ENCODE measurements at places on chromosomes 2 and 18. TPM values are rescaled to one million over a fixed set of nuclear protein-coding genes. Genes with fewer than 3 reads are reported as not detected.

- no peak overlapping the region for H3K27ac ChIP-seq
- peaks cover 13% of the 10 kb centered on the region for H3K4me1 ChIP-seq
- H3K36me3 ChIP-seq, result peaks cover 9% of the 10 kb centered on the region
- no peak for DNase-seq
These were observed 16.7 kb upstream of the ADGRF3 start for GRCh38 chr2:26363323-26363722.

Gene SALL3
- total RNA-seq, result not detected

GRCh38 chr2:216317831-216318520 is 54.3 kb downstream of the MARCHF4 start:
- peaks cover 2% of the 10 kb centered on the region for H3K4me1 ChIP-seq
- no peak overlapping the region for H3K4me3 ChIP-seq
- no peak for DNase-seq
- H3K27ac ChIP-seq, result no peak overlapping the region
- H3K36me3 ChIP-seq, result no peaks in the 10 kb centered on the region

DNA sequence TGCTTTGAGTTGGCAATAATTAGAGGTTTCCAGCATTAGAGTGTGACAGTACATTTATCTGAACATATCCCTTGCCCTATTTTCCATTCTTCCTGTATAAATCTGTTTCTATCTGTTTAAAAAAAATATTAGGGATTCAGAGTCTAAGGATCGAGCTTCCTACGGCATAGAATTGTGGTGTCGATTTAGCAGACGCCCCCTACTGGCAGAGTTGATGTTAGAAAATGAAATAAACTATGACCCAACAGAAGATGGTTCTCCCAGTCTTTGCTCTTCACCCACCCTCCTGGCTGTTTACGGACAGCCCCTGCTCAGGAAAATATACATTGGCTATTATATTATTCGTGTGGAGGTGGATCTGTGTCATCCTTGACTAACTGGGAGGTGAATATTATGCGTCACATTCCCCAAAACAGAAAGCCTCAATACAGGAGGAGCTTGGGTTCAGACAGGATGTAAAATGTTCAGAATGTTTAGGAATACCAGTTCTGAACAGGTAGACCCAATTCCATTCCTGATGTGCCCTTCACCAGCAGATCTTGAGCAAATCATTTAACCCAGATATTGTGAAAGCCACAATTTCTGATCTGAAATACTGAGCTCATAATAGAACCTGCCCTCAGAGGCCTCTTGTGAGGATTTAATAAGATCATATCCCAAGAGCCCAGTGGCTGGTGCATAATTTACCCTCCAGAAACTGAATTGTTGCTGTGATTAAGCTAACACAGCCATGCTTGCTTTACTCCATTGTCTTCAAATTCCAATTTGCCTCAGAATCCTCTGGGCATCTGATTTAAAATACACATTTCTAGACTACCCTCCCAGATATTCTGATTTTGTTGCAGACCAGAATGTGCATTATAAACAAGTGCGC is 10.8 kb upstream of the ERMN start:
- H3K27me3 ChIP-seq, result no peaks in the 10 kb centered on the region
- H3K36me3 ChIP-seq, result peaks cover 13% of the 10 kb centered on the region
- peak overlapping the region; percentile 4 for H3K4me3 ChIP-seq

GRCh38 chr2:54360055-54360792 is 95.9 kb upstream of the SPTBN1 start:
- H3K27ac ChIP-seq, result no peak overlapping the region
- H3K4me3 ChIP-seq, result no peak overlapping the region
- peaks cover 39% of the 10 kb centered on the region for H3K27me3 ChIP-seq
- H3K36me3 ChIP-seq, result no peaks in the 10 kb centered on the region
- no peak for DNase-seq

Gene ABHD1
- 0.77 TPM for total RNA-seq

Gene OXER1
- total RNA-seq, result not detected

Gene LCT
- 0.14 TPM for total RNA-seq

Gene EIF2B4
- 38.3 TPM for total RNA-seq

Gene CCDC102B
- total RNA-seq, result 3.9 TPM

DNA sequence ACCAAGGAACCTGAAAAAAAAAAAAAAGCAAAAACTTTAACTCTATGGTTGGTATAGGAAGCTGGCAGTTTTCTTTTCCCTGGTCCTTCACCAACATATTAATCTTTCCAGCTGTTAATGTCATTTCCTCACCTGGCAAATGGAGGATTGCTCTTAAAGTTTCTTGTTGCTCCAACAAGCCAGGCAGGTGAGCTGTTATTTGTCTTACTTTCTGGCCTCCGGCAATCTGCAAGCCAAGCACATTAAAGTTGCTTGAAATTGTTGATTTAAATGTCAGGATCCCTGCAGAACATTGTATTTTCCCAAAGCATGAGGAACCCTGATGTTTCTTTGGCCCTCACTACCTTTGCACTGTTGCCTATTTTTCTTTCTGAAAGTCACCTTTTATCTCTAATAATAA is 664.9 kb downstream of the METTL4 start:
- no peaks in the 10 kb centered on the region for H3K27me3 ChIP-seq
- H3K36me3 ChIP-seq, result no peaks in the 10 kb centered on the region
- DNase-seq, result no peak
- no peak overlapping the region for H3K27ac ChIP-seq

- peak overlapping the region; percentile 71 for H3K4me3 ChIP-seq
- peaks cover 26% of the 10 kb centered on the region for H3K4me1 ChIP-seq
- peaks cover 7% of the 10 kb centered on the region for H3K36me3 ChIP-seq
- peaks cover 13% of the 10 kb centered on the region for H3K27me3 ChIP-seq
- peak; percentile 65 for DNase-seq
These were observed 167.1 kb downstream of the ZFP36L2 start for GRCh38 chr2:43059183-43059897.

GRCh38 chr2:232798187-232798586 is 21.8 kb upstream of the KCNJ13 start:
- no peak for DNase-seq
- H3K4me1 ChIP-seq, result no peaks in the 10 kb centered on the region
- no peaks in the 10 kb centered on the region for H3K27me3 ChIP-seq
- H3K27ac ChIP-seq, result no peak overlapping the region
- no peak overlapping the region for H3K4me3 ChIP-seq

GRCh38 chr2:7566382-7566881 is 649.2 kb downstream of the RNF144A start:
- H3K4me3 ChIP-seq, result no peak overlapping the region
- peaks cover 56% of the 10 kb centered on the region for H3K36me3 ChIP-seq
- peaks cover 38% of the 10 kb centered on the region for H3K4me1 ChIP-seq
- no peak for DNase-seq
- H3K27me3 ChIP-seq, result no peaks in the 10 kb centered on the region

Gene ZNF521
- total RNA-seq, result not detected

- peak overlapping the region; percentile 76 for H3K4me3 ChIP-seq
- DNase-seq, result peak; percentile 70
- H3K4me1 ChIP-seq, result peaks cover 5% of the 10 kb centered on the region
These were observed 118.7 kb downstream of the VAPA start for GRCh38 chr18:10032331-10033015.

GRCh38 chr2:32849456-32850194 is 97.1 kb upstream of the LTBP1 start:
- H3K4me1 ChIP-seq, result no peaks in the 10 kb centered on the region
- DNase-seq, result no peak
- H3K27me3 ChIP-seq, result peaks cover 7% of the 10 kb centered on the region

DNA sequence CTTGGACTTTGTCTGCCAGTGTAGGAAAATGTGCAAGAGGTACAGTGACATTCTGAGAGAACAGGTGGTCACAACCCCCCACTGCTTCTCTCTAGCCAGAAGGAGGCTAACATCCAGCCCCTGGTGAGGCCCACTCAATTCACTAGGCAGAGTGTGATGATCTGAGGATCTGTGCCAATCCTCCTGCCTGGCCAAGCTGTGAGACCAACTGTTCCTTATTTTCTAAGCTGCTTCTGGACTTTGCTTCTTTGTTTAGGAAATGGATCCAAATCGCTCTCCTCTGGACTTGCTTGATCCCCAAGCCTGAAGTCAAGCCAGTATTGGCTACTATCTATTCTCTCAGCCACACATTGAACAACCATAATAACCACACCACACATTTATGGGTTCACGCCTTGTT is 202.8 kb downstream of the PIK3C3 start:
- H3K4me3 ChIP-seq, result no peak overlapping the region

Gene FAP
- total RNA-seq, result not detected

Gene FAM110C
- total RNA-seq, result 0.69 TPM

DNA sequence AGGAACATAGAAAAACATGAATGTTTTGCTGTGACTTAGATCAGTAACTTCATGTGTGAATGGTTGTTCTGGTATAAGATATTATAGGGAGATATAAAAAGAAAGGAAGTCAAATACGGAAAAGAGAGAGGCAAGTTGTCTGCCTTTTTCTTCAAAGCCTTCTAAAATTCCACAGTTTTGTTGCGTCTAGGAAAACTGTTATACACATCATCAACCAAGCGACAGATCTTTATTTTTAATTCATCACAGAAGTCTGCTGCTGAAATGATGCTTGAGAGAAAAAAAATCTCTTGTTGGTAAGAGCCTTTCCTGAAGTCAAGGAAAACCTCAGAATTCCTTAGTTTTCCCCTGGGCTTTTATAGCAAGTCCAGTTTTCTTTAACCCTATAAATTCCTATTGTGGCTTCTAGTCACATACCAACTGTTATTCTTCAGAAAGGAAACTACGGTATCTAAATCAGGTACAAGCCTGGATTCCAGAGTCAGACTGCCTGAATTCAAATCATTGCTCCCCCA is 36.3 kb upstream of the TANC1 start:
- H3K27ac ChIP-seq, result no peak overlapping the region
- peaks cover 3% of the 10 kb centered on the region for H3K36me3 ChIP-seq
- DNase-seq, result no peak
- H3K4me3 ChIP-seq, result no peak overlapping the region

DNA sequence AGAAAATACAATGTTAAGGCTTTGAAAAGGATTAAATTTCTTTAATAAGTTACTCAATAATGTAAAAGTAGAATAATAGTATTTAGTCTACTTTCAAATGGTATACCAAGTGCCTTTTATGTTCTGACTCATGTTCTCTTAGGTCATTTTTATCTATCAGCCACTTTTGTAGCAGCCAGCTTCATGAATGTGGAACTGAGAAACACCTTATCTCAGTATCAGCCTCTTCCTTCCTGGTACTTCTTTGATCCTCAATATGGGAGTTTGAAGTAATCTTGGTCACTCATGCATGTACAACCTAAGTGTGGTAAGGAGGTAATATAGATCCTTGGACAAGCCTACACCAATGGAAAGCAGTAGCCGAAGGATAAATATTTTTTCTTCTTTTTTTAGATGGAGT is 180.4 kb upstream of the NRXN1 start:
- no peak overlapping the region for H3K4me3 ChIP-seq
- no peaks in the 10 kb centered on the region for H3K27me3 ChIP-seq
- no peak overlapping the region for H3K27ac ChIP-seq
- no peaks in the 10 kb centered on the region for H3K36me3 ChIP-seq
- DNase-seq, result no peak

Gene BOK
- total RNA-seq, result not detected

DNA sequence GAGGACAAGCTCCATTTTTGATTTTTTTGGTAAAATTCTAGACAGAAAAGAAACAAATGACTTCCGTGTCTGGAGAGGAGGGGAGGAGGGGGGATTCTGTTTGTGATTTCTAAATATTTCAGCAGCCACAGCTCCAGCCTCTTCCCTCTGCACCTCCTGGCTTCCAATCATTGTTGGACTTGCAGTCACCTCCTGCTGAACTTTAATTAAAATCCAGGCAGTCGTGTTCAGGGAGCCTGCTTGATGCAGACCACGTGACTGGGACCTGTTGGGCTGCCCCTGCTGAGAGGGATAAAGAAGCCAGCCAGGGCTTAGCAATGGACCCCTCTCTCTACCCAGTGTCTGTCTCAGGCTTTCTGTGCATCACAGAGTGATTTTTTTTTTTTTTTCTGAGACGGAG is 115.1 kb downstream of the SH3BP4 start:
- no peak overlapping the region for H3K4me3 ChIP-seq
- no peak for DNase-seq
- H3K4me1 ChIP-seq, result no peaks in the 10 kb centered on the region
- no peak overlapping the region for H3K27ac ChIP-seq

GRCh38 chr2:174015428-174015827 is 50.3 kb upstream of the SP3 start:
- no peaks in the 10 kb centered on the region for H3K36me3 ChIP-seq
- DNase-seq, result no peak

Gene FSIP2
- 0.36 TPM for total RNA-seq

Gene ZRANB3
- 7.0 TPM for total RNA-seq

DNA sequence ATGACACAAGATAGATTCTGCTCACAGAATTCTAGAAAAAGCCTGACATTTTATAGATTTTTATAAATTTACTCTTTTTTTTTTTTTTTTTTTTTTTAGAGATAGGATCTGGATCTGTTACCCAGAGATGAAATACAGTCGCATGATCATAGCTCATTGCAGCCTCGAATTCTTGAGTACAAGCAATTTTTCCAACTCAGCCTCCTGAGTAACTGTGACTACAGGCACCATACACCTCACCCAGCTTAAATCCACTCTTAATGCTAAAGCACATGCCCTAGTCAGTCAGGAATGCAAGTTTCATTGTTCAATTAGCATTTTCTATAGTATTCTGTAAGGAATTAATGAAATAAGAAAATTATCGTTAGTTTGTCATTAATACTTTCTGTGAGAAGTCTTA is 32.1 kb upstream of the WDR75 start:
- no peak for DNase-seq
- H3K36me3 ChIP-seq, result peaks cover 4% of the 10 kb centered on the region
- H3K4me3 ChIP-seq, result no peak overlapping the region
- H3K4me1 ChIP-seq, result peaks cover 14% of the 10 kb centered on the region

- no peak overlapping the region for H3K4me3 ChIP-seq
- no peaks in the 10 kb centered on the region for H3K27me3 ChIP-seq
- no peak overlapping the region for H3K27ac ChIP-seq
- no peak for DNase-seq
- peaks cover 33% of the 10 kb centered on the region for H3K36me3 ChIP-seq
These were observed 69.1 kb downstream of the CCDC93 start for GRCh38 chr2:117944816-117945215.

DNA sequence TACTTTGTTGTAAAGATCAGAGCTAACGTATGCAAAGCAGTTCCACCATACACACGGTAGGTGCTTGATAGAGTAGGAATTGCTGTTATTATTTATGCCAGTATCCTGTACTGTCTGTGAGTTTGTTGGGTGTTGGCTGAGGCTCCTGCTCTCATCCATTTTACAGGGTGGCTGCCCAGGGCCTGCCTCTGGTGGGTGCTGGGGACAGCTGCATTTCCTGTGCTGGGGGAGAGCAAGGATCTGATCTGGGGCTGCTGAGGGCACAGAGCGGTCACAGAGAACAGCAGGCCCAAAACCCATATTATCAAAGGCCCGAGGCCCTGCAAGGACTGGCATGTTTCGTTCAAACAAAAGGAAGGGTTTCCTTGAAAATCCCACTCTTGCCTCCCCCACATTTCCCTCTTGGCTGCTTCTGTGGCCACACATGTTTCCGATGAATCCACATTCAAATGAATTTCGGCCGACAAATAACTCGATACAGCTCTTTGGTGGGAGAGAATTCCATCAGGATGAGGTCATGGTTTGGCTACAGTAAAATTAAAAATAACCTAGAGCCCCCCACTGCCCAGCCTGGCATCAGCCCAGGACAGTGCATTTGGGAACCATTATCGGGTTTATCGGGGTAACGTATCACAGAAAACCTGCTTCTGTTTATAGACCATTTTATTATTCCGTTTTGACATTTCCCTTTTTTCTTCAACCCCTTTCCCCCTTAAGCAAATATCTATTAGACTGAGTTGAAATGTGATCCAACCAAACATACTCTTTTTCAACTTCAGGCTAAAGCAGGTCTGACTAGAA is 143.4 kb downstream of the CYRIA start:
- no peak overlapping the region for H3K27ac ChIP-seq
- no peak overlapping the region for H3K4me3 ChIP-seq
- no peak for DNase-seq
- no peaks in the 10 kb centered on the region for H3K36me3 ChIP-seq
- H3K4me1 ChIP-seq, result no peaks in the 10 kb centered on the region

Data from activated naive CD8-positive, alpha-beta T cell treated with anti-CD3 and anti-CD28 coated beads, Interleukin-2, amount 10 ng/mL, durations not matched to agents 7 days and 5 days (primary cell).